Panc1 (cell line): ENCODE measurements at places on chromosomes 12 and 14.

- no peaks in the 10 kb centered on the region for H3K36me3 ChIP-seq
- peak overlapping the region; percentile 61 for H3K27ac ChIP-seq
- DNase-seq = no peak
- H3K4me1 ChIP-seq = peaks cover 24% of the 10 kb centered on the region
- peak overlapping the region; percentile 86 for H3K4me3 ChIP-seq
These were observed 677 bp downstream of the C12orf75 start for GRCh38 chr12:105330931-105331804.

DNA sequence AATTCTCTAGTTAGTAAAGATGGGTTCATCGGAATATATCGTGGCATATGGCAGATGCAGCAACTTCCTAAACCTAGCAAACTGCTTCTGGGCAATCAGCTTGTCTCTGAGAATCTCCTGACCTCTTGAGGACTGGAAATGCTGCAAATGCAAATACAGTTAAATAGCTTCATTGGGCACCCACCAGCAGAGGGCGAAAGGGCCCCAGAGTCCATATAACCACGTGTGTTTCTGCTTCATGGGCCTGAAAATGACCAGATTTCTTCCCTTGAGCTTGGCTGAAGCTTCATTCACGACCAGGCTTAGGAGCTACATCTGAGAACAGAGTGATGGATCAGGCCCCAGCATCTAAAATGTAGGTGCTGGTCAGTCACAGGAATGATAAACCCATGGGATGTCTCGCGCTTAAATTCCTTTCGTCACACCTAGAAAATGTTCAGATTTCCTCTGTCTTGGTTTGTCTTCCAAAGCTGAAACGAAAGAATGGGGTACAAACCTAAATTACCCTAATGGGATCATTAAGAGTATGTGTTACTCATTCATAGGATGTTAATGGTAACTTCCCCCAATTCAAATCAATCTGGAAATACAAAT lies 1482.5 kb upstream of the TMEM132C start:
- no peaks in the 10 kb centered on the region for H3K4me1 ChIP-seq
- no peaks in the 10 kb centered on the region for H3K36me3 ChIP-seq
- no peak for DNase-seq
- H3K4me3 ChIP-seq = no peak overlapping the region

DNA sequence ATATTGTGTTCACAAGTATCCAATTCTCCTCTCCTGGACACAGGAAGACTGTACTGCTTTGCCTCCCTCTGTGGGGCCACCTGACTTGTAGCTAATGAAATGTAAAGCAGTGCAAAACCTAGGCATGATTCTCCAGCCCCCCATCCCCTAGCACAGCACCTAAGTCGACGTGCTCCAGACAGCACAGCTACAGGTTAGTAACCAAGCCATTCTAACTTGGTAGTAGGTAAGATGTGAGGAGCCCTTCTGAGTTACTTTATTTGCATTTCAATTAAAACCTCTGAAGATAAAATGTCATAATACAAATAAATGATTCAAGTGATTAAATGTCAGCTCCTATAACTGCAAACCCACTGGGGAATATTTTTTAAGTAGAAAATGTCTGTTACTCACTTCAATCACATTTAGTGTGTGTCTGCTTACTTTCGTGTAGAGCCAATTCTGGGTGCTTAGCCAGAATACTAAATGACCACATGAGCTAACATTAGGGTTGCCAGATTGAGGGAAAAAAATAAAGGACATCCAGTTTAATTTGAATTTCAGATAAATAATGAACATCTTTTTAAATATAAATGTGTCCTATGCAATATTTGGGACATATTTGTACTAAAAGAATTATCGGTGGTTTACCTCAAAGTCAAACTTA lies 64.8 kb upstream of the HIF1A start:
- no peaks in the 10 kb centered on the region; the same call in 1 of the 2 replicates for H3K27me3 ChIP-seq
- H3K4me1 ChIP-seq = no peaks in the 10 kb centered on the region
- H3K27ac ChIP-seq = no peak overlapping the region
- no peaks in the 10 kb centered on the region for H3K36me3 ChIP-seq

- no peaks in the 10 kb centered on the region for H3K27me3 ChIP-seq
- no peak overlapping the region for H3K27ac ChIP-seq
- peaks cover 23% of the 10 kb centered on the region for H3K4me1 ChIP-seq
- DNase-seq = no peak
- H3K4me3 ChIP-seq = no peak overlapping the region
- peaks cover 55% of the 10 kb centered on the region for H3K36me3 ChIP-seq
These were observed 3.0 kb downstream of the HSP90B1 start for GRCh38 chr12:103933237-103933636.

DNA sequence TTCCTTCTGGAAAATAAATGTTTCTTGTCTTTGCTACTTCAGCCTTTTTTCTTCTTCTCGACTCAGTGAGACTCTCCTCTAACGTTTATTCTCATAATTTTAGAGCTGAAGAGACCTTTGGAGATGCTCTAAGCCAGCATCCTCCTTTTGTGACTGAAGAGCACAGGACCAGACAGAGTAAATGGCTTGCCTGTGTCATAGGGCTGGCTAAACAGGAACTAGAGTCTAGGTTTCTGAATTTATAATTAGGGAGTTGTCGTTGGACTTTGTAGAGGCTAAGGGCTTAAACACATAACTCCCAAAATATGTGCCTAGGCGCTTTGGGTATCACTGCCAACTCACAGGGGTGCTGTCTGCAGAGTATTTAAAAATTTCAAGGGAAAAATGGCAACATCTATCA lies 98.5 kb downstream of the FGD4 start:
- no peak overlapping the region for H3K4me3 ChIP-seq
- H3K36me3 ChIP-seq = no peaks in the 10 kb centered on the region
- no peaks in the 10 kb centered on the region for H3K4me1 ChIP-seq
- no peaks in the 10 kb centered on the region for H3K27me3 ChIP-seq

GRCh38 chr12:46103559-46104383 lies 113.4 kb upstream of the SCAF11 start:
- H3K27me3 ChIP-seq = no peaks in the 10 kb centered on the region
- no peaks in the 10 kb centered on the region for H3K4me1 ChIP-seq
- no peak overlapping the region for H3K4me3 ChIP-seq
- no peak overlapping the region for H3K27ac ChIP-seq
